ENCODE measurements at places on chromosomes 1 and 21. TPM values are rescaled to one million over a fixed set of nuclear protein-coding genes. Genes with fewer than 3 reads are reported as not detected.

Gene ZNF593OS
- total RNA-seq, result 0.29 TPM

Gene IFNAR2
- total RNA-seq, result 31.5 TPM

Gene KRTAP24-1
- not detected for total RNA-seq

Gene FAM78B
- total RNA-seq, result 2.6 TPM

Gene HPDL
- total RNA-seq, result 0.17 TPM

Gene CCDC185
- total RNA-seq, result not detected

DNA sequence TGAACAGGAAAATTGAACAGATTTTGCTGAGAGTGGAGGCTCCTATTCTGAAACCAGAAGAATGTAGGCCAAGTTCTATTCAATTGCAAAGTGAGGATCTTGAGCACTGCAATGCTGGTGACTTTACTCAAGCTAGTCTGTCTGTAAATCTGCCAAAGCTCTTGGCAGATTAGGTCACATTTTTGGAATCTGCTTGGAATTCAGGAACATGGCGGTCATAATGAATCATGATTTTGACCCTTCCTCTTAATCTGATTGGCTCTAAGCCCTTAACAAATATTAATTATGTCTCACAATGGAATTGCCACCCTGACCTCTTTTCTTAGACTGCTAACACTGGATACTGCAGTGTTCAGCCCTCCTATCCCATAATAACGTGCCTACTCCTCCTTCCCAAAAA, 7.2 kb upstream of the GNG12 start:
- peak; percentile 28 for DNase-seq

- no peak for DNase-seq
These were observed 532 bp upstream of the MANEAL start for GRCh38 chr1:37792943-37793686.
